NCI-H1417 (cell line): ENCODE measurements at places on chromosomes 3 and 15.

DNA sequence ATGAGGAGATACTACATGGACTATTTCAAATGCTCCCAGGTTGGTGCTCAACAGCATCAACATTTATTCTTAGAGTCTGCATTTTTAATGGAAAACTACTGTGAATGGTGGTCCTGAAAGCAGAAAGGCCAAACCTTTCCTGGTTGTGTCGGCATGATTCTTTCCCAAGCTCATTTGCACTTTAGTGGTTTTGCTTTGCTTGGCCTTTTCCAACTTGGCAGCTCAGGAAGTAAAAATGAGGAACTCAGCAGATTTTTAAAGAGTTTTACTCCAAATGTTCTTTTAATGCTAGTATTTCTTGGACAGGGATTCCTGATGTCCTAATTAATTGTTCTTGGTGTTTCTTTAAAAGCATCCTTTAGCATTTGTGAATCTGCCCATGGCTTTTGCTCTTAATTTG, 197.4 kb downstream of the SLC9A9 start:
- DNase-seq, result no peak

GRCh38 chr3:128585189-128585588, 65.4 kb downstream of the RPN1 start:
- DNase-seq, result no peak

- DNase-seq, result no peak
These were observed 93.9 kb upstream of the BHLHE40 start for GRCh38 chr3:4885316-4885715.

GRCh38 chr15:68352401-68353062, 75.0 kb downstream of the FEM1B start:
- DNase-seq, result peak; percentile 9

DNA sequence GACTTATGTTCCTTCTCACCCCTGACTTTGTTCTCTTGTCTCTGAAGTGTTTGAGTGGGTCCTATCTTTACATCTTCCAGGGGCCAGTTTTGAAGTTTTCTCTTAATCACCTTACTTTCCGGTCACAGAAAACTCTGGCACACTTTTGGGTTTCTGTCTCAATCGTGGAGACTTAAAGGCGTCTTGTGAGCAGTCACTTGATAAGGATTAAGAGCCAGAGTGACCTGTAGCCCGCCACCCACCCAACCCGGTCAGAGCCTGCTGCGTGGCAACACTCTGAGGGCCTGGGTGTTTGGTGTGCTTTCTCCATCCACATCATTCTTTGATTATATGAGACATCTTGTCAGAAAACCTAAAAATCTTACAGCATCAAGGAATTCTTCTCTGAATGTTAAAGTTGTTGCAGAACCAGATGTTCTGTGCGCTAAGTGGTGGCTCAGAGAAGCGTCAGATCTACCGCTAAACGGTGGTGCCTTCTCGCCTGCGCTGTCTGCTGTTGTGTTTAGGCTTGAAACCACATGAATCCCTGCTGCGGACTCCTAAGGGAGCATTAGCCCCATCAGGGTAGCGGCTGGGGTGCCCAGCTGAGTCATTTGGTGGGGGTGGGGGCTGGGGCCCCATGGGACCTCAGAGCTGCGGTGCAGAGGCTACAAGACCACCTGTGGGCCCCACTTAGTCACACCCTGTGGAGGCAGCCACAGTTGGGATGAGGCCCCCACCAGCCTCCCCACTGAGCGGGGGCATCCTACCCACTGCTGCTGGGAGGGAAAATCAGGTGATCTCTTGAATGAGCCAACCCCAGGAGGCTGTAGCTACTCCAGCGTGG, 158.7 kb upstream of the BHLHE40 start:
- no peak for DNase-seq

GRCh38 chr3:57706462-57706861, 13.6 kb upstream of the DENND6A start:
- no peak for DNase-seq
